T-cell (primary cell): ENCODE measurements at places on chromosomes 5 and 9. TPM values are rescaled to one million over a fixed set of nuclear protein-coding genes. Genes with fewer than 3 reads are reported as not detected.

- DNase-seq, result no peak
Measured at GRCh38 chr9:13330396-13331004, 51.0 kb upstream of the MPDZ start.

DNA sequence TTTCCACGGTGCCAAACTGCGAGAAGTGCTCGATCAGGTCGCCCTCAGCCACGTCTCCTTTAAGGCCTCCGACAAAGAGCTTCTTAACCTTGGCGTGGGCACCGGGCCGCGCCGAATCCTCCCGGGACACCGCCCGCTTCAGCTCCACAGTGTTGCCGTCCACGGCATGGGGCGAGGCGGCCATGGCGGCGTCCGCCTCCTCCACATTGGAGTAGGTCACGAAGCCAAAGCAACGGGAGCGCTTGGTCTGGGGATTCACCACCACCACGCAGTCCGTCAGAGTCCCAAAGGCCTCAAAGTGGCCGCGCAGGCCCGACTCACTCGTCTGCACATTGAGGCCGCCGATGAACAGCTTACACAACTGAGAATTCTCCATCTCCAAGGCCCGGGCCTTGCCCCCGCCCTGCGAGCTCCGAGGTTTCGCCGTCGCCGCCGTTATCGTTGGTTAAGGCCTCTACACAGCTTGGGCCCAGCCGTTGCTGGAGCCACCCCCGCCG, 424 bp downstream of the HNRNPA0 start:
- no peak for DNase-seq

DNA sequence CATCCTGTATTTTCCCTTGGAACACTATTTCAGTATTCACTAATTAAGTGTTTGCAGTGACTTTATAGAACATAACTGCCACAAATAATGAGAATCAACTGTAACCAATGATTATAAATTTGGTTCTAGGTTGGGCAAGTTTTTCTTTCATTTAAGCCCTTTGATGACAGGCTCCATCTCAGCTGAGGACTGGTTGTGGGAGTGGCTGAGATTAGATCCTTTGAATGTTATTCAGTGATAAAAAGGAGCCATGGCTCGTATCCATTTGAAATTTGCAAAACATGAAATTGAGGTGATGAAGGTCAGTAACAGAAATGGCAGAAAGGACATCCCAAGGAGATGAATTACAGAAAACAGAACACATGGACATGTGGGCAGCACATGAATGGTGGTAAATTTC, 138.1 kb upstream of the PCA3 start:
- no peak for DNase-seq

Gene NSG2
- not detected for total RNA-seq

DNA sequence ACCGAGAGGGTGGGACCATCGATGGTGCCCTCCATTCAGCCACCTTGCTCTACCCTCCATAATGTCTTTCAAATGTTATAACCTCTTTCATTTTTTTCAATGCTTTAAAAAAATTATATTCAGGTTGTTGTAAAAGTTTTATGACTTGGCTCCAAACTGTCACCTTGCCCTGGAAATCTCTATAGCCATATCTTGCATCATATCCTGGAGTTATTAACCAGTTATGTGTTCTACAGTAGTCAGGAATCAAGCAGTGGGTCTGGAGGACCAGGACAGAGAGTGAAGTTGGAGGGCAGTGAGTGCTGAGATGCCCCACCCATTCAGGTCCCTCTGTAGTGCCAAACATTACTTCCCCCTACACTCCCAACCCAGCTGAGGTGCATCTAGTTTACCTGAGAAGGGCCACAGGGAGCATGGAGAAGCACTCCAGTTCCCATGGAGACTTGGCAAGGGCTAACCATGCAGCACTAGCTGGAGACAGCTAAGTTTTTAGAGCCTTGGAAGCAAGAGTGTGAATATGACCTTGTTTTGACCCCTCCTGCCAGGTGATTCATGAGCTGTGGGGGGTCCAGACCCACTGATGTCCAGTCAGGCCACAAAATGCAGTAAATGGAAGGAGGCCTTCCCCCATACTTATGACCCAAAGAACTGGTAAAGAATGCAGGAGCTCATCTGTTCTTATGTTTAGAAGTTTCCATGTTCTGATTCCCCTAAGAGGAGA, 5.5 kb downstream of the IFNA8 start:
- no peak for DNase-seq

DNA sequence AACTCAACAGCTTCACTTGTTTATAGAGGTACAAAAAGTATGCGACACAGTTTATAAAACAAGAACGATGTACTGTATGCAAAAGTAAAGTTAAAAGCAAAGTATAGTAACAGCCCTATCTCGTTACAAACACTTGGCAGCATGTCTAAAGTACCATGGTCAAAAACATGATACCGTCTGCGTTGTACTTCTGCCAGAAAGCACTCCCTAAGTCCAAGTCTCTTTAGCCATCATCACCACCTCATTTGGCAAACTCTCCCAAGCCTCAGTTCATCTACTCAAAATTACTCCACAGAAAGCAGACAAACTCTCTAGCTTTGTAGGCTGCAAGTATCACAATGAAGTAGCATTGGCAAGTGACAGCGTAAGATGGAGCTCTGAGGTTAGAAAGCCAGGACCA, 73.4 kb downstream of the NFIB start:
- DNase-seq, result no peak

DNA sequence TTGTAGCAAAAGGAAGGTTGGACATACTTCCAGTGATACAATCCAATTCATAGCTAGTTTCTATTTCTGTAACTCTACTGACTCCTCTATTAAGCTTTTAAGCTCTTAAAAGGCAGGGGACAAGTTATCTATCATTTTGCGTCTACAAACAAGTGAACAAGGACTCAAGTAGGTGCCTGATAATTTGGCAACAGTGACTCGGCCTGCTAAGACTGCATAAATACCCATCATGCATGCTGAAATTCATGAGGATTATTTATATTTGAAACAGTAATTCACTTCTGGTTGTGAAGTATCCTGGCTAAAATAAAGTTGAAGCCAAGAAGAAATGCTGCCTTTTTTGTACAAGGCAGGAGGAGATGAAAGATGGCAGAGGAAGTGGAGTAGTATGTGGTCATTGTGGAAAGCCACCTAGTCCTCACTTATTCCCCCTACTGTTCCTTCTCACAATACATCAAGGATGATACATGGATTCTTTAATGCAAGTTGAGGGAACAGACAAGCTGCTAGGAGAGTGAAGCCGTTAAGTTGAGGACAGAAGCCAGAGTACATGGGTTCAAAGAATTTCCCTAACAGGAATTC, 74.0 kb downstream of the MRPS27 start:
- DNase-seq, result no peak

DNA sequence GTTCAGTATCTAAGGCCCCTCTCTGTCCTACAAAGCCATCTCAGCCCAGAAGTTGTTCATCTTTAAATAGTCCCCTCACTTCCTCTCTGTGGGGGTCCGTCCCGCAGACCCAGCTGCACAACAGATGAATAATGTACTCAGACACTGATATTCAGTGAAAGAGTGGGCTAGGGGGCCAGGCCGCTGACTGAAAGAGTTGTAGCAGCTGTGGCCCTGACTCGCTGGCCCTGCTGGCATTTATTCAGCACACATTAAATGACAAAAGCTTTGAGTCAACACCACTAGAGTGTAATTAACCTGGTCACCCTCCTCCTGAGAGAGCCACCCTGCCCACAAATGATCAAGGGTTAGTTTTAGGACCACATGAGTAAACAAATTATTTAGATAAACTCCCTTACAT, 76.3 kb downstream of the MED10 start:
- no peak for DNase-seq

Gene RIC1
- total RNA-seq, result 23.2 TPM

Gene AJM1
- total RNA-seq, result 3.4 TPM

GRCh38 chr9:132857031-132857430, 21.1 kb downstream of the AK8 start:
- no peak for DNase-seq

DNA sequence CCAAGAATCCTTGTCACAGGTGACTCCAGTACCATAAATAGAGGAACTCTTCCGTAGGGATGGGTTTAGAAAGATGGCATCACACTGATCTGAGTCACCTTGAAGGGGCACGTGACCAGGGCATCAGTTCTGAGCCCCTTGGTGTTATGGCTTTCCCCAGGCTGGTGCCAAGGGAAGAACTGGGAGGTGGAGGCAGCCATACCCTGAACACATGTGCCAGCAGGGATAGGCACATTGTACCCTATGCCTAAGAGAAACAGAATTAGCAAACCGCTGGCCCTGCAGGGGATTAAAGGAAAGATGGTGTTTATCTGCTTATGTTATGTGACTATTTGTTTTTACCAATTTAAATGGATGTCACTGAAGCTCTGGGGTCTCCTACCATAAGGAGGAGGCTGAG, 196.2 kb downstream of the RGS3 start:
- DNase-seq, result no peak

- DNase-seq, result no peak
Measured at GRCh38 chr5:4551034-4551433, 589.1 kb upstream of the ADAMTS16 start.

Gene LCN12
- 1.7 TPM for total RNA-seq

Gene TMC1
- total RNA-seq, result not detected

DNA sequence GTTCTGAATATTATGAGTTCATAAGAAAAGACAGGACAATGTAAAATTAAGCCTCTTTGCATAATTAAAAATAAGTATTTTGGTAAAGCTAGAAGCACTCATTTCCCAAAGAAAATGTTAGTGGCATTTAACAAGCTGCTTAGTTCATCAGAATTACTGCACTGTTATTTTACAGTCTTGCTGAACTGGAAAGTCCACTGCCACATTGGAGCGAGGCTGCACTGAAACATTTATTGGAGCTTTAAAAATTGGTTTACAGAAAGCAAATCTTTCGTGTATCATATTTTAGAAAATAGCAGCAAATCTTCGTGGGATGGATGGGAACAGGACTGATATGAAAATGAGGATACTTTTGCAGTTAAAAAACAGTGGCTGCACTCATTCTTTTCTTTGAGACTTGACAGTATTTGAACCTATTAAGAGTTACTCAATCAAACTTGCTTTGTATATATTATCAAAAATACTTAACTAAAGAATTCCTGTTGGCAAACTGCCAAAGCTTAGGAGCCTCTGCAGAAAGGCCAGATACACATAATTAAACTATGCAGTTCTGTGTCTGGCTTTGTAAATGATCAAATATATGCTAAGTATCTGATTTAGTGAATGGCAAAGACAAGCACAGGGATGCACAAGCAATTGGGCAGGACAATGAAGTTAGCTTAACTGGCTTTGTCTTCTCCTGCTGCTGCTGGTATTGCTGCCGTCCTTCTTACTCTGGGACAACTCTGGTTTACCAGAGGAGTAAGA, 16.5 kb upstream of the FBXL7 start:
- DNase-seq, result no peak
